ENCODE measurements at places on chromosomes 5 and 9.
A peak's percentile ranks its signal among the peaks of the same experiment; 100 is the strongest.

DNA sequence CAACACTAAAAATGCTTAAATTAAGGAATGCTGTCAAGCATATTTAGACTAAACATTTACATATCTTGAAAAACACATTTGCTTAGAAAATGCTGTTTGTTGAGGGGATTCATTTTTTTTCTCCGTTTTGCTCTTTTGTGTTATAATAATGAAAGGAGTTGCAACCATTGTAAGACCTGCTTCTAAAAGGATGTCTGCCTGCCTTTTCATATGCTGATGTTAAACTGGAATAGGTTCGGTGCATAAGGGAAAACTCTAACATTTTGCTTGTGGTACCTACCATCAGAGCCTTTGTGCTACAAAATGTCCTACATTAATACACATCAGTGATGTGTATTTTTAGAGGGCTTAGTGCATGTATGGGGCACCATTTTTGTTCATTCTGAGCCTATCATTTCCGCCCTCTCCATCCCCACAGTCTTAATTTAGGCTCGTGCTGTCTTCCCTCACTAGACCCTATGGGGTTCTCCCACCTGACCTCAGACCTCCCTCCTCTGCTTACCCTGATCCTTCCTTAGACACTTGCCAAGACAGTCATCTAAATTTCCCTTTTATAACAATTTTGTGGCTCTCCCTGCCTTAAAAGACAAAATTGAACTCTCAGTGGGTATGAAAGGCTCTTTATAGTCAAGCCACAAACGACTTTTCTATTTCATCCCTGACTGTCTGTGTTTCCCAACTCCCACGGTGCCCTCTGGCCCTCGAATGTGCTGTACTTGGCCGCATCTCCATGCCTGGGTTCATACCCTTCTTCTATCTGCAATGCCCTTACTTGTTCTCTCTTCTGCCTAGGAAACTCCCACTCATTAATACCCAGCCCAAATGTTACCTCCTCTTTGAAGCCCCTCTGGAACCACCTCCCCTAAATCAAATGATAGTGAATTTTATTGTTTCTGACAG lies 61.2 kb downstream of the CMYA5 start:
- no peak for DNase-seq

GRCh38 chr5:96614110-96614691 lies 48.0 kb upstream of the CAST start:
- DNase-seq: peak; percentile 3

DNA sequence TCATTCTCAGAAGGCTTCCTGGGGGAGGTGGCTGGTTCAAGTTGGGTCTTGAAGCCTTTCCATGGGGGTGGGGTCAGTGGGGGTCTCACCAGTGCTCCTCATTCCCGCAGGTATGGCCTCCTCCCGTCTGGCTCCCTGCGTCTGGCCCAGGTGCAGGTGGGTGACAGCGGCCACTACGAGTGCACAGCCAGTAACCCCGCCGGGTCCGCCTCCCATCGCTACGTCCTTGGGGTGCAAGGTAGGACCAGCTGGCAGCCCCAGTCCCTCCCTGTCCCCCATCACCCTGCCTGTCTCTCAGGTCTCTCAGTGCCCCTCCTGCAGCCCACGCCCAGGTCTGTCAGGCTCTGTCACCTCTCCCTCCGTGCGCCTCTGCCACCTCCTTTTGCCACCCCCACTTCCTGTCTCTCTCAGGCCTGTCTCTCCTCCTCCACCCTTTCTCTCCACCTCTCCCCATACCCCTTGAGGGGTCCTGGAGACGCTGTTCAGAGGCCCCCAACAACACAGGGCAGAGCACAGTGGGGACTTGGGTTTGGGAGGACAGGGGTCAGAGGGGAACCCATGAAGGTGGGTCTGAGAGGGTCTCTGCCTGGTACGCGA lies 72.3 kb downstream of the HMCN2 start:
- DNase-seq: no peak

DNA sequence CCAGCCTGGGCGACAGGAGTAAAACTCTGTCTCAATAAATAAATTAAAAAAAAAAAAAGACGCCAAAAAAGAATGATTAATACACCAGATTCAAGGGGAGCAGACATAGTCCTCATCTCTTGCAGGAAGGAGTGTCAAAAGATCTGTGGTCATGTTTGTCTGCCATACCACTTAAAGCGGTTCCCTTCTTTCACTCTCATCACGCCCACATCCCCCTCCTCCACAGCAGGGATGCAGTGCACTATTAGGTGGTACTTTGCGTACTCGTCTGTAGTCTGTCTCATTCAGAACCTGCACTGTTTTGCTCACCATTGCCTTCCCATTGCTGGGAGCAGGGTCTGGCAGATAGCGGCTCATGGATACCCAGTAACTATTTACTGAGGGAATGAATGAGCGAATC lies 11.2 kb downstream of the CDHR2 start:
- DNase-seq: no peak

DNA sequence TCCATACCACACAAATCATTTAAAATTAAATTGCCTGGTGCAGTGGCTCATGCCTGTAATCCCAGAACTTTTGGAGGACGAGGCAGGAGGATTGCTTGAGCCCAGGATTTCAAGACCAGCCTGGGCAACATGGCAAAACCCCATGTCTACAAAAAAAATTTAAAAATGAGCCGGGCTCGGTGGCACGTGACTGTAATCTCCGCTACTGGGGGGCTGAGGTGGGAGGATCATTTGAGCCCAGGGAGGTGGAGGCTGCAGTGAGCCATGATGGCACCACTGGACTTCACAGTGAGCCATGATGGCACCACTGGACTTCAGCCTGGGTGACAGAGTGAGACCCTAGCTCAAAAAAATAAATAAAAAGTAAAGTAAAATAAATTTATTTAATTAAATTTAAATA lies 40.9 kb downstream of the LYRM7 start:
- no peak for DNase-seq

- no peak for DNase-seq
These were observed 700.2 kb downstream of the IRX1 start for GRCh38 chr5:4295663-4296339.

DNA sequence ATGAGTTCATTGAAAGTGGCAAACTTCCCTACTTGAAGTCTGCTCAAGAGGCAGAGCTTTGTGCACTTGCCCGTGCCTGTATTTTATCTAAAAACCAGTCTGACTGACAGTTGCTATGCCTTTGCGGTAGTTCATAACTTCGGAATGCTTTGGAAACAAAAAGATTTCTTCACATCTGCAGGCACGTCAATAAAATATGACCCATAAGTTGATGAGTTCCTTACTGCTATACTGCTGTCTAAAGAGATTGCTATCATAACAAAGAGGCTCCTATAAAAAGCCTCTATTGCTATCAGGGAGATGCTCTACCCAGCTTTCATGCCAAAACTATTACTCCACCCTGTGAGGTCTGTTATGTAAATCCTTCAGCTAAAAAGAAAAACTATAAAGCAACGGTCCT lies 25.4 kb upstream of the RNF20 start:
- no peak for DNase-seq

- DNase-seq: no peak
These were observed 50.0 kb upstream of the ADAMTSL1 start for GRCh38 chr9:18423791-18424531.

Measured in activated CD8-positive, alpha-beta memory T cell treated with anti-CD3 and anti-CD28 coated beads for 1 hour (primary cell).